ENCODE measurements at places on chromosomes 3 and 15.

- DNase-seq: no peak
Measured at GRCh38 chr3:40229963-40230362, 79.5 kb upstream of the EIF1B start.

DNA sequence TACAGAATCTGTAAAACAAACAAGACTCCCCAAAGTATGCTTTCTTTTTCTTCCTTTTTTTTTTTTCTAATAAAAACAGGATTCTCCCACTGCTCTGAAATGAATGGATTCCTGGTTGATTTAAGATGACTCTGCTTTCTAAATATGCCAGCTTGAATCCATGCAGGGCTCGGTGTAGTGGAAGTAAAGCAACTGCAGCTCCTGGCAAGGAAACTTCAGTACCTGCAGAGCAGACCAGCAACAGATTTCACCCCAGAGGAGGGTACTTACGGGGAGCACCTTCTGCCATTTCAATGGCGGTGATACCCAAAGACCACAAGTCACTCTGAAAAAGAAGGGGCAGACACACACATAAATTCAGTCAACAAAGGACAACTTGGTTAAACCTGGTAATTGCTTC, 150.5 kb upstream of the SLC2A2 start:
- no peak for DNase-seq

DNA sequence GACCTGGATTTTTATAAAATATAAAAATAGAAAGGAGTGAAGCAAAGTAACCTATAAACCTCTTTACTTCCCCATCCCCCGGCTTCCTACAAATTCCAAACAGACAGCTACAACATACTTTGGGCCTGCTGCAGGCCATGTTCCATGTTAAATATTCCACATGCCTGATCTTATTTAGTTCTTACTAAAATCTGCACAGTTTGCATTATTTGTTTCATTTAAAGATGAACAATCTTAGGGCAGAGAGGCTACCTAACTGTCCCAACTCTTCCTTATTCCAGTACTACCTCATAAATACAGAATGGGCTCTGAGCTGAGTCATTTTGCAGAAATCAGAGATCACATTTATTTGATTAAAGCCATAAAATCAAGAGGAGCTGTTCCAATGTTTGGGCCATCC, 665.0 kb downstream of the PDCD6IP start:
- DNase-seq: no peak

GRCh38 chr15:83206526-83207008, 1.1 kb downstream of the HDGFL3 start:
- DNase-seq: no peak

DNA sequence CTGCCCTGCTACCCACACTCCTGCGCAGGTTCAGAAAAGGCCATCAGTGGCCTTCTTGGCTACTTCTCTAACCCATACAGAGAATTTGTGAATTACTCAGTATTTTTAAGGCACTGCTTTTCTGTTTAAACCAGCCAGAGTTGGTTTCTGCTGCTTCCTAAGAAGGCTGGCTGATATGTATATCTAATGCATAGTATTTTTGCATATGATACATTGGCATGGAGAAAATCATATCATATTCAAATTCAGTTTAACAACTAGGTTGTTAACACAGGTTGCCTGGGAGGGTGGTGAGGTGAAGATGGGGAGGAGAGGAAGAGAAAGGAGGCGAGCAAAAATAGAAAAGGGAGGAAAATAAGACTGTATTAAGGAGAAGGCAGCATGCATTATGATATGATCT, 132.8 kb upstream of the ADPGK start:
- DNase-seq: no peak

GRCh38 chr3:105365391-105366325, 1.1 kb upstream of the ALCAM start:
- no peak for DNase-seq

DNA sequence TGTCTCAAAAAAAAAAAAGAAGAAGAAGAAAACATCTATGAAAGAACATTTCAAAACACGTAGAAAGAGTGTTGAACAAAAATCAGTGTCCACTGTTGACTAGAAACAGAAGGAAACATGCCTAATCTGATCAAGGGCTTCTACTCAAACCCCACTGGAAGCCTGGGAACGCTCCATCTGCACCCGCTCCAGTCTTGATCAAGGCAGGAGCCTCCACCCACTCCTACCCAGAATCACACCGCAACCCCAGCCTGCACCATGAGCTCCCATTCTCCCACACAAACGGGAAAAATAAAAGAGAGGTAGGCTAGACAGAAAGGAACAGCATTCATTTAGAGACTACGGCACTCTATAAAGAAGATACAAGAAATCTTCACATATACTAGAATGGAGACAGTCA, 40.9 kb upstream of the OCA2 start:
- no peak for DNase-seq

DNA sequence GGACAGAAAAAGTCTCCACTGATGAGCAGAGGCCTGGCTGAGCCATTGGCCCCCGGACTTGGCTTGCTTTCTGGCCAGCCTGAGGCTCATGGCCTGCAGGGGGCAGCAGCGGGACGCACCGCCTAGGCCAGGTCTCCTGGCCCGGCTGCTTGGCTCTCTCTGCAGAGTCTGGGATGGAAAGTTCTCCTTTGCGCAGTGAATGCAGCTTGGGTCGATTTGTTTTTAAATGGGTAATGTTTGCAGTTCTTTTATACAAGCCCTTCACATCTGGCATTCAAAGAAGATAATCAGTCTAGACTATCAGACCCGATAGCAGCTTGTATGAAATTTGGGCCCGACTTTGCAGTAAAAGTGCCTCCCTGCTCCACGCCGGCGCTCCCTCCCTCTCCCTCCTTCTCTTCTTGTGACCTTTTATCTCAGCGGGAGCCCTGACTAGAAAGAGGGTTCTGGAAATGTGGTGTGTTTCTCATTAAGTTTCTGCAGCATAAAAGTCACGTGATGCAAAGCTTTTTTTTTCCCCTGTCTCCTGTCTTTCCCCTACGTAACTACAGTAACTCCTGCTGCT, 59.9 kb downstream of the ZNF621 start:
- peak; percentile 25 for DNase-seq

- no peak for DNase-seq
Measured at GRCh38 chr3:183244981-183245476, 8.0 kb upstream of the B3GNT5 start.

GRCh38 chr3:96986241-96986640, 171.8 kb downstream of the EPHA6 start:
- no peak for DNase-seq

- no peak for DNase-seq
Measured at GRCh38 chr3:66270701-66271100, 49.9 kb downstream of the SLC25A26 start.

DNA sequence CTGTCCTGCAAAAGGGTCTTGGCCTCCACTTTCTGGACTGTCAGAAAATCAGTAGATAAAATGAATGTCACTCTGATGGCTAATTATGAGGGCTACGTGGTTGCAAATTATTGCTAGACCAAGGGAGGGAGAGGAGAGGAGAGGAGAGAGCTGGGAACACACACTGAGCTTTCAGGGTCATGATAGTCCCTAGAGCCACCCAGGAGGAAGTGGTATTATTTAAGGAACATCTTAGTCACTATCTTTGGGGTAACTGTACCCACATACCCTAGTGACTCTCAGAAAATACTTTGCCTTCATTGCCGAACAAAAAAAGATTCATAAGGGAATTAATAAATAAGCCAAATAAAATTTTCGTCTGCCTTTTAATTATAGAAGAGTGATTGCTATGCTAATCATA, 642.3 kb upstream of the CFAP20DC start:
- DNase-seq: no peak

- peak; percentile 63 for DNase-seq
Measured at GRCh38 chr3:27721717-27722564, at the start of gene EOMES. TSS of gene EOMES (minus strand) at chr3:27722323. CDS start at chr3:27722294, 29 bp downstream.

GRCh38 chr3:172591876-172592771, 68.9 kb upstream of the TNFSF10 start:
- DNase-seq: peak; percentile 42

Measured in activated CD8-positive, alpha-beta memory T cell treated with anti-CD3 and anti-CD28 coated beads for 4 hours (primary cell).